A673 (cell line): ENCODE measurements at places on chromosomes 6 and 20. TPM values are rescaled to one million over a fixed set of nuclear protein-coding genes. Genes with fewer than 3 reads are reported as not detected.

The GPX5 gene
- total RNA-seq: not detected in 2 replicates

The ADGRG6 gene
- 0.46 and 0.49 TPM in 2 replicates for total RNA-seq

The ADGRB3 gene
- total RNA-seq: 7.7 and 8.1 TPM in 2 replicates

The TSBP1 gene
- total RNA-seq: not detected in 2 replicates

The SLC16A10 gene
- 6.0 and 7.9 TPM in 2 replicates for total RNA-seq

GRCh38 chr6:11353921-11354389 lies 121.5 kb upstream of the NEDD9 start:
- no peaks in the 10 kb centered on the region for H3K36me3 ChIP-seq
- no peak overlapping the region for H3K4me3 ChIP-seq
- peak; percentile 55 for DNase-seq
- no peak overlapping the region for H3K27ac ChIP-seq
- H3K27me3 ChIP-seq: no peaks in the 10 kb centered on the region
- no peaks in the 10 kb centered on the region for H3K4me1 ChIP-seq

DNA sequence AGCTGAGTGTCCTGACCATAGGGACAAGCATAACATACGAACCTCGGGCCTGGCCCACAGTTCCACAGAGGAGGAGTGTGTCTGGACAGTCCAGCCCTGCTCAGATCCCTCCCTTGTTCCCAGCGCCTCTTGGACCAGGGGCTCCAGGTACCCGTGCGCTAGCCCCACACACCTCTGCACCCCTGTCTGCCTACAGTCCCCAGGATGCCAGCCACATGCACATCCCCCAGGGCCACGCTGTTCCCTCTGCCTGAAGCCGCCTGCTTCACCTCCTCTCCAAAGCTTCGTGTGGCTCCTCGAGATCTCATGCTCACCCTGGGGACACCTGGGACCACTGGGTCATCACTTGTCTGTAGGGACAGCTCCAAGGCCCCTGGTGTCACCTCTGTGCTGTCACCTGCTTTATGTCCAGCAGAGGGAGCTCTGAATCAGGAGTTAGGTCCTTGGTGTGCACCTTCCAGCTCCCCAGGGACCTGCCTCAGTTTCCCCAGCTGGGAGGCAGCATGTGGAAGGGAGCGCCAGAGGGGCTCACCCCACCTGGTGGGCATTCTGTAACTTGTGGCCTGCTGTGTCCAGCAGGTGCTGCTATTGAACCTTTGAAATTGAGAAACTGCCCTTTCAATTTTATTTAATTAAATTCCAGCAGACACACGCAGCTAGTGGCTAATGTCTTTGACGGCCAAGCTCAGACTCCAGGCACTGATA lies 7.3 kb upstream of the YTHDF1 start:
- H3K27ac ChIP-seq: no peak overlapping the region
- no peaks in the 10 kb centered on the region for H3K36me3 ChIP-seq
- DNase-seq: peak; percentile 46
- no peaks in the 10 kb centered on the region for H3K4me1 ChIP-seq

DNA sequence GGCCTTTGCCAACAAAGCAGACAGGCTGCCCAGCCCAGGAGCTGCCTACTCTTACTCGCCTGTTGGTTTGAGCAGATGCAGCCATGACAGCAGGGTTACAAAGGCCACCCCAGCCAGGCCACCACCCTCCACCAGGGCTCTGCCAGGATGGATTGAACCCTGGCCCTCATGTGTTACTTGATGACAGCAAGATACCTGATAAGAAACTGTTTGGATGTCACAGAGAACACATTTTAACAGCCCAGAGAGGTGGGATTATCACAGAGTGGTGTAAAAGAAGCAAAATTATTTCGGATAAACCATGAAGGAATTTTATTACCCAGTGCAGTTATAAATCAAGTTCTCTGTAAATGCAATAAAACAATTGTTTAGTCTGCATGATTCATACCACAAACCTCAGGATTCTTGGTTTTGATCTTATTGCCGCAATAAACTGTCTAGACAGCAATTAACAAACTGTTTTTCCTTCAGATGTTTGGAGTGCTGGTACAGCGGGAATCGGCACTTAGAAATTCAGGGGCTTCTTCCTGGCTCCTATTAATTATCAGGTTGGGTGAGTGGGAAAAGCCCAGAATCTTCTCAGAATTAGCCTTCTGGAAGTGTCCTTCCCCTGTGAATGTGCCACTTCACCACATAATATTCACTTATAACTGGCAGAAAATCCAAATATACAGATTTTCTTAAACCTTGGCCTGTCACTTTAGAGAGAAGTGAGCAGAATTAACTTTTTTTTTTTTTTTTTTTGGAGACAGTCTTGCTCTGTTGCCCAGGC lies 58.0 kb upstream of the SALL4 start:
- DNase-seq: peak; percentile 53
- no peaks in the 10 kb centered on the region for H3K27me3 ChIP-seq
- H3K36me3 ChIP-seq: no peaks in the 10 kb centered on the region

GRCh38 chr6:170293341-170294231 lies 2.7 kb upstream of the DLL1 start:
- no peaks in the 10 kb centered on the region for H3K36me3 ChIP-seq
- no peak overlapping the region for H3K27ac ChIP-seq
- DNase-seq: no peak
- peak overlapping the region; percentile 18 for H3K4me3 ChIP-seq
- peaks cover 93% of the 10 kb centered on the region for H3K27me3 ChIP-seq

DNA sequence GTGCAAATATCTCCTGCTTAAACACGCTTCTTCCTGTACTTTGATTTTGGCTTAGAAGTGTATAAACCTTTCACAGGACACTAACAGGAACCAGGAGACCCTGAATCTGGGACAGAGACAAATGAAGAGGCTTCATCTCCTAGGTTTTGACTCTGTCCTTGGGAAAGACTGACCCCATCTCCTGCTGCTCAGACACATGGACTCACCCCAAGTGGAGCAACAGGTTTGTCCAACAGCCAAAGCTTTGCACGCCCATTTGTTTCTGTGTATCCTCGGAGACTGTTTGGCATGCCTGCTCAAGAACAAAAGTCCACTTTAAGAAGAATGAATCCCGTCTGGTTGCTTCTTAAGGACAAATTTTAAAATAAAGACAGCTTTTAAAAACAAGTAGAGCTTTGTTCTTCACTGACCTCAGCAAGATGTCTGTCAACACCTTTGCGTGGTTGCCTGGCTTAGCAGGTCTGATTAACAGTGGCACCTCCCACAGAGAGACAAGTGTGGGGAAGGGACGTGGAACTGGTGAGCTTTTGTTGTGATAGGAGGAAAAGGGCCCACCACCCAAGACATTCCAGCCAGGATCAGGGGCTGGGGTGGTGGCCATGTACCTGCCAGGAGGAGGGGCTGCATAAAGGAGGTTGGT lies 202.6 kb downstream of the SOD2 start:
- H3K4me1 ChIP-seq: no peaks in the 10 kb centered on the region
- no peak overlapping the region for H3K4me3 ChIP-seq
- H3K36me3 ChIP-seq: no peaks in the 10 kb centered on the region
- no peaks in the 10 kb centered on the region for H3K27me3 ChIP-seq

DNA sequence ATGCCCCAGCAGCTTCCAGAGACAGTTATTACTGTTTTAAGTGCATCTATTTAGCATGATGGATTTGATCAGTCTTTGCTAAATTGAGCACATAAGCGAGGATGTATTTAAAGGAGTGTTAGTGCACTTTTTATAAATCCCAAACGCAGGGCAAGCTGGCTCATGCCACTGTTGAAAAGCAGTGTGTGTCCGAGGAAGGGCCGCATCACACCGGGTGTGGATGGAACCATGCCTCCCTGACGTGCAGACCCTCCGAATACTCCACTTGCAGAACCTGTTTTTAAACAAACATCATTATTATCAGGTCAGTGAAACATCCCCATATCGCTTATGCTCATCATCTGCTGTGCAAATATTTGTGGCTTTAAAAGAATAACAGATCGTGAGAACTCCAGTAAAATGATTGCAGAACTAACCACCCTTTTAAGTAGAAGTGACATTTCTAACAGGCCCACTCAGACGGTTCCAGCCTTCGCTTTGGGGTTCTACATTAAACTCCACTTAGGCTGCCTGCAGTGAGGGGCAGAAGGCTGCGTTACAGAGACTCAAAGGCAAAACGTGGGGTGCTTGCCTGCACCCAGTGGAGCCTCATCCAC lies 190.1 kb downstream of the CDH4 start:
- no peaks in the 10 kb centered on the region for H3K27me3 ChIP-seq
- H3K27ac ChIP-seq: no peak overlapping the region
- peaks cover 30% of the 10 kb centered on the region for H3K4me1 ChIP-seq
- H3K36me3 ChIP-seq: no peaks in the 10 kb centered on the region
- H3K4me3 ChIP-seq: no peak overlapping the region
- no peak for DNase-seq

GRCh38 chr6:132259070-132259469 lies 142.2 kb downstream of the MOXD1 start:
- H3K4me3 ChIP-seq: no peak overlapping the region
- DNase-seq: peak; percentile 14
- H3K27me3 ChIP-seq: peaks cover 15% of the 10 kb centered on the region
- no peaks in the 10 kb centered on the region for H3K4me1 ChIP-seq
- no peaks in the 10 kb centered on the region for H3K36me3 ChIP-seq

- no peaks in the 10 kb centered on the region for H3K27me3 ChIP-seq
- no peaks in the 10 kb centered on the region for H3K36me3 ChIP-seq
- no peak overlapping the region for H3K4me3 ChIP-seq
- no peak overlapping the region for H3K27ac ChIP-seq
- peaks cover 7% of the 10 kb centered on the region for H3K4me1 ChIP-seq
Measured at GRCh38 chr6:3585320-3585935, 128.6 kb upstream of the SLC22A23 start.

- no peaks in the 10 kb centered on the region for H3K36me3 ChIP-seq
- no peak overlapping the region for H3K4me3 ChIP-seq
- no peak overlapping the region for H3K27ac ChIP-seq
- no peaks in the 10 kb centered on the region for H3K27me3 ChIP-seq
- no peaks in the 10 kb centered on the region for H3K4me1 ChIP-seq
Measured at GRCh38 chr6:168545428-168545827, 104.4 kb downstream of the SMOC2 start.

- no peaks in the 10 kb centered on the region for H3K4me1 ChIP-seq
- no peak for DNase-seq
- no peak overlapping the region for H3K4me3 ChIP-seq
- peaks cover 16% of the 10 kb centered on the region for H3K27me3 ChIP-seq
- H3K27ac ChIP-seq: no peak overlapping the region
Measured at GRCh38 chr6:33075208-33075567, 602 bp upstream of the HLA-DPB1 start.

GRCh38 chr20:4671015-4671414 lies 50.7 kb upstream of the PRND start:
- H3K4me3 ChIP-seq: no peak overlapping the region
- H3K36me3 ChIP-seq: no peaks in the 10 kb centered on the region
- no peak overlapping the region for H3K27ac ChIP-seq
- peaks cover 5% of the 10 kb centered on the region for H3K4me1 ChIP-seq

DNA sequence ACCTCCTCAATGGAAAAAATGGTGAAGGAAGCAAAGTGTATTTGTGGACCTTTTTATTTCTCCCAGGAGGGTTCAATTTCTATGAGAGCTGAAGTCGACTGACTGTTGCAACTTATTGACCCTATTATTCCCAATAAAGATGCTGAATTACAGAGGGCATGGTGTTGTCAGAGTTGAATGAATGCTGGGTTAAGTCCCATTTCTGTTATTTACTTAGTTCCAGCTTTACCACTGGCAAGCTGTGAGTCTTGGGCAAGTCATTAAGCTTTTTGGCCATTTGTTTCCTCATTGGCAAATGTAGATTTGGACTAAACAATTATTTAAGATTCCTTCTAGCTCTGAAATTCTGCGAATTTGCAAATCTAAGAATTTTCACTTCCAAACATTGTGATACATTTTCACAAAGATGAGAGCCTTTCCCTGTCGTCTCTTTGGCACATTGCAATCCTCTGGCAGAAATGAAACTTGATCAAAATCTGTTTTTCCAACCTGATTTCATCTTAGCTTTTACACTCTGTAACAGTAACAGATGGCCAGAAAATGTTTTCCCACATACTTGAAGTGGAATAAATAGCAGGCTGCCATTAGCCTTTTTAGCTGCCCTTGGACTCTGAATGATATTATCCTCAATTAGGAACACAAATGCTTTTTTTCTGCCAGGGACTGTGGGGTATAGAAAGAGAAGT lies 21.3 kb downstream of the BLTP3A start:
- no peaks in the 10 kb centered on the region for H3K36me3 ChIP-seq
- H3K27ac ChIP-seq: no peak overlapping the region
- H3K4me1 ChIP-seq: peaks cover 6% of the 10 kb centered on the region
- no peak overlapping the region for H3K4me3 ChIP-seq

DNA sequence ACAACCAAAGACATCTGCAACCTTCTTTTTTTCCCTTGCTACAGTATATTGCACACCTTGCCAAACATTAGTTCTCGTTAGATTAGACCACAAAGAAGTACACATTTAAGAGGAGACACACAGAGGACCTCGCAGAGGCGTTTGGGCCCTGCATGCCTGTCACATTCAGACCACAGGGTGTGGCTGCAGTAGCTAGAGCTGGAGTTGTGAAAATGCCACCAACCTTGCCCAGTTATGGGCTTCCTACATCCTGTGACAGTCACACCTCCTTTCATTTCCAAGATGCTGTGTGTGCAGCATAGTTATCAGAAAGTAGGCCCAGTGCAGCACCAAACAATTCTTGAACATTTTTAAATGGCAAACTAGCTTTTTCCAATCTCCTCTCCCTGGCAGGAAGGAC lies 2.4 kb downstream of the SYNE1 start:
- no peak overlapping the region for H3K27ac ChIP-seq
- no peak for DNase-seq
- H3K4me3 ChIP-seq: no peak overlapping the region

DNA sequence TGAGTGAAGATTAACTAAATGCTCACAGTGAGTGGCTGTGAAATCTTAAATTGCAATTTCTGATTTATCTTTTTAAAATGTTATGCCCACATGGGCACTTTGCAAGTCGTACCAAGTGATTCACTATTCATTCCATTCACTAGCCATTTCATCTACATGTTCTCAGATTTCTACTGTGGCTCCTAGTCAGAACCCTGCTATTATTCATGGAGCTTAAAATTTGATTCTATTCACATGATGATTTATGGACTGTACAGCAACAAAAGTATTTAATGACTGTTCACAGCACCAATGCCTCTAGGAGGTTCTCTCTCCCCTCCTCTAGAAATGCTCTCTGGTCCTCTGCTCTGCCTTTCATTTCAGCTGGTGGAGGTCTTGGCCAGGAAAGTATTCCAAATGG lies 133.5 kb upstream of the MAP3K7 start:
- peaks cover 87% of the 10 kb centered on the region for H3K27me3 ChIP-seq
- no peaks in the 10 kb centered on the region for H3K36me3 ChIP-seq
- no peaks in the 10 kb centered on the region for H3K4me1 ChIP-seq
- DNase-seq: peak; percentile 22
- H3K4me3 ChIP-seq: no peak overlapping the region

DNA sequence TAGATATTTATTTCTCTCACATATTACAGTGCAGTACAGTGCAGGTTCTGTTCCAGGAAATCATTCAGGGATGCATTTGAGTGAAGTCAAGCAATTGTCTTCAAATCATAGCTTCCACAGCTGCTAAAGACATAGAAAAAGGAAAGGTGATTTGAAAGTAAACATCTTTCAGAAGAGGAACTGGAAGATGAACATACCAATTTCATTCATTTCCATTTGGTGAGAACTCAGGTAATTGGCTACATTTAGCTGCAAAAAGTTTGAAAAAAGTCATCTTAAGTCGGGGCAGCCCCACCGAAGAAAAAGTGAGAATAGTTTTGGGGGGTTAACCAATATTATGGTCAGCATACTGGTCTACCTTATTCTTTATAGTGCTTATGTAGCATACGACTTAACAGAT lies 61.4 kb upstream of the IL20RA start:
- no peak for DNase-seq
- H3K4me3 ChIP-seq: no peak overlapping the region
- H3K27me3 ChIP-seq: no peaks in the 10 kb centered on the region
- no peaks in the 10 kb centered on the region for H3K4me1 ChIP-seq
